ENCODE measurements at places on chromosomes 7 and 10.

- DNase-seq, result no peak
These were observed 69.4 kb downstream of the MCMBP start for GRCh38 chr10:119803264-119803663.

DNA sequence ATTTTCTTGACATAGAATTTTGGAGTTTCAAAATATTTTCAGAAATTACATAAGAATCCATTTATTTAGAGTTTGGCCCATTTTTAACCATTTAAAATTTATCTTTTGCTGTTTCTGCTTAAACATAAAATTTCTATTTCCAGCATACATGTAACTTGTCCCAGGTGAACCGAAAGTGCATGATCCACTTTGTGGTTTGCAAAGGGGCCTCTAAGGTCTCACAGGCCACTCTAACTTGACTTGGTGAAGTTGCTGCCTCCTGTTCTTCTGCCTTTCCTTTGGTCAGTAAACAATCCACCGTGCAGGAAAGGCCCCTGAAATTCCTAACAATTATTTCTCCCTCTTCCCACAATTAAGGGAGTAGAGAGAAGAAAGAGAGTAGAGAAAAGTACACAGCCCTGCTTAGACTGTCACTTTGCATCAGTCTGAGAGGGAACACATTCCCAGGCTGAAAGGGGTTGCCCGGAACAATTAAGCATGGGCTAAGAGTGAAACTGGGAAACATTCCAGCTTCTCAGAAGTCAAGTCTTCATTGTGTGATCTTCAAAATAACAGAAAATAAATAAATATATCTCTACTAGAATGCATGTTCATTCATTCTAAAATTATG is 79.5 kb upstream of the SEMA3A start:
- no peak for DNase-seq

- no peak for DNase-seq
These were observed 4.6 kb upstream of the FAM170B start for GRCh38 chr10:49138361-49138891.

GRCh38 chr7:127907110-127908040 is 123.9 kb downstream of the LRRC4 start:
- no peak for DNase-seq

DNA sequence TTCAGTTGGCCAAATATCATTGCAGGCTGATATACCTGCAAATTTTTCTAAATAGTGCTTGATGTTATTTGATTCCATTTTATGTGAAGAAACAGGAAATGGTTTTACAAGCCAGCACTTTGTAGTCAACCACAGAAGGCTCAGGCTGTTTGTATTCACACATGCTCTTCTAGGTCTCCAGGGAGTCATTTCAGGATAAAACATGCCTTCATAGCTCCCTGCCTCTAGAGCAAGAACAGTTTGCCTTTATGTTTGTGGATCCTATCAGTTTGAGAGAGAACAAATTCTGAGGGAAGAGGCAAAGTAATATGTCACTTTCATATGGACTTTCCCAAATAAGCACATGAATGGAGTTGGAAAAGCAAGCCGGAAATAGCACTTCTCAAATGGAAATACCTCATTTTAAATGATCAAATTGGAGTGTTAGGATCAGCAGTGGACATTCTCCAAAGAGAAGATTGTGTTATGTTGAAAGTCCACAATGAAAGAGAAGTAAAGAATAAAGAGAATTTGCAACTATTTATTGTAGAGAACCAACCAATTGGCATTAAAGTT is 277.6 kb downstream of the KCND2 start:
- no peak for DNase-seq

- no peak for DNase-seq
These were observed 179.4 kb downstream of the PIP4K2A start for GRCh38 chr10:22534849-22535604.

GRCh38 chr10:78330884-78331283 is 297.2 kb downstream of the RPS24 start:
- no peak for DNase-seq

DNA sequence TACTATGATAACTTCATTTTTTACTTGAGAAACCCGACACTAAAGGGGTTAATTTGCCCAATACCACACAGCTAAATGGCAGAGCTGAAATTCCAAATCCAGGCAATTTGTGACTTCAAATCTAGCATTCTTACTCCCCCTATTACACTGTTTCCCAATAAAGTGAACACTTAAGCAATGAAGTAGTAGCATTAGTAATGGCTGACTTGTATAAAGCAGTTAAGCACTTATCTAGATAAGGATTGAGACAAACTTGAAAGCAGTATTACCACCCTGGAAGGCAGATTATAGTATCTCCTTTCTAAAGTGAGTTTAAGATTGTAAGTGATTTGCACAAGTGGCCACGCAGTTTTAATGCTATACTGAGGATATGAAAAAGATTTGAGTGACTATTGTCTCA is 39.3 kb downstream of the WASL start:
- no peak for DNase-seq

DNA sequence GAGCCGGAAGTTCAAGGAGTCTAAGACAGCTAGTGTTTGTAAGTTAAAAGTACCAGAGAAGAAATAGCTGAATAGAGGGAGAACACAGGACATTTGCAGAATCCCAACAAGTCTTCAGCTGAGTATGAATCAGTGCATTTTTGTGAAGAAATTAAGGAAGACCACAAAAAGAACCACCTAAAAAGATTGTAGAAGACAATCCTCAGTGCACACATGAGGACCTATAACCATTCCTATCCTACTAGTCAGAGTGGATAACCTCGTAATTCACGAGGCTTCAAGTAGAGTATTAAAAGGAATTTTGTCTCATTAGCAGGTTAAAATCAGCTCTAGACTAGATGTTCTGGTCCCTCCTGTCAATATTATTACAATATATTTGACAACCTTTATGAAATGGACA is 295.4 kb upstream of the KAT6B start:
- no peak for DNase-seq

GRCh38 chr10:119353421-119353820 is 146.1 kb downstream of the GRK5 start:
- no peak for DNase-seq

DNA sequence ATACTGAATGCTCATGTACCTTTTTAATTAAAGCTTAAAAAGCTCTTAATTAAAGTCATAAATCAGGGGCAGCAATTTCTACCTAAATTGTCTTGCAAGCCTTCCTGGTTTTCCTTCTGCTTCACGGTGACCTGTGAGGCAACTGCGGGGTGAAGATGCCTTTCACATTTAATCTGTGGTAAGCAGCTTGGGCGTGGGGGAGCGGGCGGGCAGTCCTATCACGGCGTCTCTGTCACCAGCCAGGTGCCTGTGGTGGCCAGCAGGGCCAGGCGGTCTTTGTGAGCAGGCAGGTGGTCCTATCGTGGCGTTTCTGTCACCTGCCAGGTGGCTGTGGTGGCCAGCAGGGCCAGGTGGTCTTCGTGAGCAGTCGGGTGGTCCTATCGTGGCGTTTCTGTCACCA is 269.2 kb upstream of the PPP2R2D start:
- DNase-seq, result no peak

DNA sequence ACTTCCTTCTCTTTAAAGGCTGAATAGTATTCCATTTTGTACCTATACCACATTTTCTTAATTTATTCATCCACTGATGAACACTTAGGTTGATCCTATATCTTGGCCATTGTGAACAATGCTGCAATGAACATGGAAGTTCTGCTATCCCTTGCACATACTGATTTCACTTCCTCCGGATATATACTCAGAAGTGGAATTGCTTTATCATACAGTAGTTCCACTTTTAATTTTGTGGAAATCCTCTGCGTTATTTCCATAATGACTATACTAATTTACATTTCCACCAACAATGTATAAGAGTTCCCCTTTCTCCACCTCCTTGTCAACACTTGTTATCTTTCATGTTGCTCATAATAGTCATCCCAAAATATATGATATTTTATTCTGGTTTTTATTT is 312.6 kb downstream of the PLXDC2 start:
- DNase-seq, result no peak

Measured in PC-9 (cell line).